ENCODE measurements at places on chromosomes 11 and 22.

GRCh38 chr11:2740275-2740940 is 40.6 kb upstream of the KCNQ1OT1 start:
- DNase-seq = no peak

DNA sequence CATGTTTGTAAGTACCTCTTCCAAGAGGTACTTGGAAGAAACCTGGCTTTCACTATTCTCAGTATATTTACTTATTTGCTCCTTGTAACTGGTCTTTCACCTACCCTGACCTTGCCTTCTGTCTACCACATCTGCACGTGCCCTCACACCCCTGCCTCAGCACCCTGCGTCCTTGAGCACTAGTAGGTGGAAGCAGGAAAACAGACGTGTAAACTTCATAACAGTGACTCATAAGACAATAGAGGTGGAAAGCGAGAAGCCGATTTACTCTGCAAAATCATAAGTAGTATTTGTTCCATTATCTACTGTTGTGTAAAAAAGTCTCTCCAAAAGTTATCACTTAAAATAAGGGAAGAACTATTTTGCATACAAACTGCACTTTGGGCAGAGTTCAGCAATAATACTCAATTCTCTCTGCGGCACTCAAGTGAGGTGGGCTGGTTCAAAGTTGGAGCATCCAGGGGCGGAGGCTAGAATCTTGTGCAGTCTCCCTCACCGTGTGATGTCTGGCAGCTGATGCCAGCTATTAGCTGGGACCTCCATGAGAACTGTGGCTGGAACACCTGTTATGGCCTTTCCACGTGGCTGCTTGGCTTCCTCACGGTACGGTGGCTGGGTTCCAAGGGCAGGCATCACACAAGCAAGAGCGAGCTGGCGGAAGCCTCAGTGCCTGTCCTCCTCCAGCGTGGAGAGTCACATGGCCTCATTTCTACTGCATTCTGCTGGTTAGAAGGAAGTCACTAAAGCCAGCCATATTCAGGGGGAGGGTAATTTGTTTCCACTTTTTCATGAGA is 30.4 kb downstream of the PACS1 start:
- DNase-seq = peak; percentile 73

DNA sequence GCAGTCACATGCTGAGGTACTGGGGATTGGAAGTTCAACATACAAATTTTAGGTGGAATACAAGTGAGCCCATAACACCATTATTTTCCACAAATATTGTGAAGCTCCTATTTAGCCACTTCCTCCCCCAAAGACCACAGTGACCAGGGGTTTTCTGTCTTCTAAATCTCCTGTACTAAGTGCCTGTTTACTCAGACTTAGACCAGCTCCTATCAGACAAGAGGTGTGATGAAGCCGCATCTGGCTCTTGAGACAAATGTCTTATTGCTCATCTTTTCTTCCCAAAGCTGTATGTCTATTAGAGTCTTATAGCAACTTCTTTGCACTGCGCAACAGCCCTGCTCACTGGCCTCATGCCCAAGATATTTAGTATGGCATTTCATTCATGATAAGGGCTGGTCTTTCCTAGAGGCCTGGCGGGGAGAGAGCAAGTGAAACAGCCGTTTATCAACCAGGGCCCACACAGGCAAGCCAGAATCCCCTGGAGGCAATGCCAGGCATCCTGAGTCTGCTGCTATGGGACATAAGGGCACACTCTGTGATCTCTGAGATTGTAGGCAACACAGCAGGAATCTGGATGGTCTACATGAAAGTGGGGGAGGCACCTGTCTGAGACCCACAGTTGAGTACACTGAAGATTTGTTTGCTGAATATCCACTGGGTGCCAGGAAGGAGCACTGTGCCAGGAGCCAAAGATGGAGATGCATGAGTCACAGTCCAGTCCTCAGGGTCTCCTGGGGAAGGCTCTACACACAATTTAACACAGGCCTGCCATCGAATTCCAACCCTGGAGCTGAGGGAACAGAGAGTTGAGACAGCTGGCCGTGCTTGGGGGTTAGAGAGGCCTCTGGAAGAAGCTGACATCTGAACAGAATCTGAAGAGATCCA is 78.5 kb upstream of the NCAM1 start:
- no peak for DNase-seq

DNA sequence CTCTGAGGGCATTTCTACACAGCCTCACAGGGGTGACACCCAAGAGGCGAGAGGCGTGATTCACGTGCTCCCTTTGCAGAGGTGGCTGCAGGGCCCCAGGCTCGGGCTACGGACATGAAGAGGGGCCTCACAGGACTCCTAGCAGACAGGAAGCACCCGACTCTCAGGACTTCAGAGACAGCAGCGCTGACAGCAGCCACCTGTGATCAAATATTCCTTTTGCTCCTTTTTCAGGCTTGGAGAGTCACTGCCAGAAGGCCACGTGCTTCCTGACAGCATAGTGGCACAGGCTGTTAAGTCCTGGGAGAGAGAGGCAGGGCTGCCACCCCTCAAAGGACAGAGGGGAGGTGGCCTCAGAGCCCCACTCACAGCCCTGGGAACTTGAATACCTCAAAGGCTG is 348.9 kb downstream of the CADM1 start:
- no peak for DNase-seq

GRCh38 chr22:21067901-21068680 is 22.3 kb downstream of the LRRC74B start:
- no peak for DNase-seq

DNA sequence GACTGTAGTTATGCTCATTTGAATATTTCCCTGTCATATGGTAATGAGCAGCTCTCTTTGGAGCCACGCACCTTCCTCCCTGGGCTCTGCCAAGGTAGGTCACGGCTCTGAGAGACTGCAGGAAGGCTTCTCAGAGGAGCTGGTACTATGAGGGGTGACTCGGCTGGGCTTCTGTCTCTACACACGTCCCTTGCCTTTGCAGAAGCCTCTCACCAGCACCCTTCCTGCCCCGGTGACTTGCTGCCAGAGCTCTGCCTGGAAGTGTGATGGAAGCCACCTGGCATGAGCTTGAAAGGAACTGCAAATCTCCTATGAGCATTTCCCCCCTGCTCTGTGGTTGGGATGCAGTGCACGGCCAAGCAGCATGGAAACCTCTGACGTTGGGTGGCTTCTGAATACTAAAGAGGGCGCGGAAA is 74.2 kb downstream of the KIRREL3 start:
- DNase-seq = no peak

DNA sequence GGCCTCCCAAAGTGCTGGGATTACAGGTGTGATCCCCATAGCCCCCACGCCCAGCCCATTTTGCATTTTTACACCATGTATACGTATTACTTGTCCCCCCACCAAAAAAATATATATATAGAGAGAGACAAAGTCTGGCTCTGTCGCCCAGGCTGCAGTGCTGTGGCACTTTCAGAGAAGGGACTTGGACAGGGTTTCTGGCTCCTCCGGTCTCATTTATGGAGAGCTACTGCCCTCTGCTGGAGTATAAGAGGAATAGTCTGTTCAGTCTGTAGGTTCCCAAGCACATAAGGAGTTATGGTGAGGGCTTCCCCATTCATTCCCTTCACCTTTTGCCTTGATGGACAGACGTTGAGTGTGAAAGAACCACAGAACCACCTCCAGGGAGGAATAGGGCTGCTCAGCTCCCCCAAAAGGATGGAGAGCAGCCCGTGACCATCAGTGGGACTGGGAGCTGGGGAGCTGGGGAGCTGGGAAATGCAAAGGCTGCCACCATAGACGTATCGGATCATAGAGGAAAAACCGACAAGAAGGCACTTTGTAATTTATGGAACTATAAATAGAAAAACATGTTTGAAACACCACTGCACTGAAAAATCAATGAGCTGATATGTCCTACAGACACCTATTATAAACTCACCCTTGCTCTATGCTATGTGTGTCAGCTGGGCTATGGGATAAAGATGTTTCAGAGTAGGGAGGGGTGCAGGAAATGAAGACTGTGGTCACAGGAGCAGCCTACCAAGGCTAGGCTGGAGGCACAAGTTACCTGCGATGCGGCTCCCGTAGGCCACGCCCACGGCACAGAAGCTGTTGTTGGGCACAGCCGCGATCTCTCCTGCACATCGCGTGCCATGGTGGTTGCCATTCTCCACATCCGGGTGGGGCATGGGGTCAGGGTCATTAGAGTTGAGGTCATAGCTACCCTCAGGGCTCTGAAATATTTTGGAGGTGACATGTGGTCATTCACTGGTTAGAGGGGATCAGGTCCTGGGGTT is 5.2 kb downstream of the PCSK7 start:
- peak; percentile 63 for DNase-seq

DNA sequence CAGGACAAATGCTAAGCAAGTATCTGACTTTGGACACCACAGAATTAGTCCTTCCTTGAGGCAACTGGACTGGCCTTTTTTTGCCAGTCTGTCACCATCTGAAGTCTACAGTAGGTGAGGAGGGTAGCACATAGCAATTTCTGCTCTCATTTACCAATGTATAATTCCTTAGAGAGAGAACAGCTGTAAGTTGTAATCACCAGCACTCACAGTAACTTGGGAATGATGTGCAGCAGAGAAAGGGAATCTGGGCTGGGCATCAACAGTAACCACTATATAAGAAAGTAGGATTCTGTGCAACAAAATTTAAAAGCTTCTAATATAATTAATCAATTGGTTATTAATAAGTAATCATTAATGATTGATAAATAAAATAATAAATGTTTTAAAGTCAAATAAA is 86.3 kb upstream of the FAT3 start:
- DNase-seq = no peak

DNA sequence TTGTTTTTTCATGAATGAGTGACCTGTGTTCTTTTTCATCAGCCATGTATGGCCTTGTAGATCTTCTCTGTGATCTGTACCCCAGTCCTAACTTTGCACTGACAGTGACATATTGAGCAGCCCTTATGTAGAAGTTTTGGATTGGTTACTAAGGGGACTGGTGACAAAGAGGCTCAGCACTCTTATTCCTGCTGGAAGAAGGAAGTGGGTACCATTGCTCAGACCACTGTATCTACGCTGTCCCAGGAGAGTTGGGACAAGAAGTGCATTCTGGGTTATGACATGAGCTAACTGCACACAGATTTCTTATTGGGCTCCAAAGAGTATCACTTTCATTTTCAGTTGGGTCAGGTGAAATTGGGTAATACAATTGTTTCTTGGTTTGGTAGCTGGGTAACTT is 107.8 kb upstream of the RASSF10 start:
- no peak for DNase-seq

DNA sequence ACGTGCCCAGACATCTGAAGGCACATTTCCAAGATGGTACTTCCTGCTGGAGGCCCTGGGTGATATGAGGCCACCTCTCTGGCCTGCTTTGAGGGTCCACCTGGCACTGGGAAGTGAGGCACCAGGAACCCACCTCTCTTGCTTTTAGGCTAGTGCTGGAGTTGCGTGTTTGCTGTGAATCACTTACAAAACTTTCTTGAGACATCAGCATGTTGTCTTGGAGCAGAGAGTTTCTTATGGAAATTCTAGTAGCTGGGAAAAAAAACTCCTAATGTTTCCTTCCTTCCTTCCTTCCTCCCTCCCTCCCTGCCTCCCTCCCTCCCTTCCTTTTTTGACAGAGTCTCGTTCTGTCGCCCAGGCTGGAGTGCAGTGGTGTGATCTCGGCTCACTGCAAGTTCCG is 341.3 kb downstream of the MIAT start:
- no peak for DNase-seq

- no peak for DNase-seq
Observed at GRCh38 chr11:32081129-32081641, 9.7 kb upstream of the RCN1 start.

- peak; percentile 21 for DNase-seq
Observed at GRCh38 chr11:1827095-1827813, 7.5 kb upstream of the SYT8 start.

DNA sequence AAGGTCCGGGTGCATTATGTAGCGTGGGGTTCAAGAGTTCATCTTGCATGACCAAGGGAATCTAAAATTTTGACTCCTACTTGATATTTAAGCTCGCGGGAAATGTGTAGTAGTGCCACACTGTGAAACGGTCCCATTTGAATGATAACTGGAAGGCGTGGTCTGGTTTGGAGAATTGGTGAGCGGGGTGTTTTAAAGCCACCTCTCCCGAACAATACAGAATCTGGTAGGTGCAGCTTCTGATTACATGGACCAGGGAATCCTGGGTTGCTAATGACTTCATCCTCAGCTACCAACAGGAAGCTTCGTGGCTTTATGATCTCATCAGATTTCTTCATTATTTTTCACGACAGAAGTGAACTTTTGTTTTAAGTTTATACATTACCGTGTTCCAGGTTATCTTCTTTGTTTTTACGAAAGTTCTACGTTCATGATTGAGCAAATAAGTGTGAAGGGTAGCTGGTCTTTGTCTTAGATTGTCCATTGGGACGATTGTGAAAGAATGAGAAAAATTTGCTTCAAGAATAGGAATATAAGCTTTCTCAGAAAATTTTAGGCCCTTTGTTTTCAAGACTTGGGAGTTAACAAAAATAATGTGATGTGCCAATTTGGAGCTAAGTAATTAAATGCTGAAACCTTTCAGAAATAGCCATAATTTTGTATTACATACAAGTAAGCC is 1.7 kb downstream of the QSER1 start:
- DNase-seq = peak; percentile 55

All from NCI-H2107 (cell line).